D341Med (cell line): ENCODE measurements at places on chromosomes 5 and 9.

DNA sequence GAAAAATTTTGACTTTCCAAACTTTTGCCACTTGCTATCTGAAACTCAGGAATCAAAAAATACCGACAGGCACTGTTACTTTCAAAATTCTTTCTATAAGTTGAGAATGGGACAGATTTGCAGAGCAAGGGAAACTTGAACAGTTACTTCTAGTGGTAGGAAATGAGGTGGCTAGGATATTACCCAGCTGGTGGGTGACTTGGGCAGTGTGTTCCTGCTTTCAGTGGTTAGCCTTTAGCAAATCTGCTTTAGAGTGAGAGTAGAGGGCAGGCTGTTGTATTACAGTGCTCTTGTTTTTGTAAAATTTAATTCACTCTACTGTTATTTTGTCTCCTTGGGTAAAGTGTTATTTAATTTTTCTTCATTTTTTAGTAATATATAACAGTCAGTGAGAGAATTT is 40.2 kb upstream of the ROPN1L start:
- no peak for DNase-seq

- no peak for DNase-seq
Measured at GRCh38 chr9:124001866-124002525, 9.6 kb upstream of the LHX2 start.

DNA sequence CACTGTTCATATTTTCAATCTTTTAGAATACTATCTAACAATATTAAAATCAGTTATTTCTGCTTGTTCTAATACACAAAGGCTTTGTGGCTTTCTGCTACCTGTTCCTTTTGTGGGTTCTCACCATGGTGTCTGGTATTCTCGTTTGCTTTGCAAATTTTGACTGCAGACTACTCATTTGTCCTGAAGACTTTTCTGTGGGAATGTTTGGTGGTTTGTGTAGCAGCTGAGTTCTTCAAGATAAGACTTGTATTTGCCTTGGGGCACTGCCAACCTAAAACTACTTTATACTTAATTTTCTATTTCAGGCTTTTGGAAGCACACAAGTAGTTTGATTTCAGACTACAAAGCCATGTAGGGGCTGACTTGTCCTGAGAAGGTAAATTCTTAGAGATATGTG is 11.1 kb downstream of the IL33 start:
- no peak for DNase-seq

GRCh38 chr5:13211064-13211463 is 733.4 kb downstream of the DNAH5 start:
- DNase-seq: no peak

- no peak for DNase-seq
Measured at GRCh38 chr5:138872841-138873465, 2.2 kb downstream of the LRRTM2 start.

- DNase-seq: no peak
Measured at GRCh38 chr9:83167126-83167525, 104.2 kb upstream of the RASEF start.

DNA sequence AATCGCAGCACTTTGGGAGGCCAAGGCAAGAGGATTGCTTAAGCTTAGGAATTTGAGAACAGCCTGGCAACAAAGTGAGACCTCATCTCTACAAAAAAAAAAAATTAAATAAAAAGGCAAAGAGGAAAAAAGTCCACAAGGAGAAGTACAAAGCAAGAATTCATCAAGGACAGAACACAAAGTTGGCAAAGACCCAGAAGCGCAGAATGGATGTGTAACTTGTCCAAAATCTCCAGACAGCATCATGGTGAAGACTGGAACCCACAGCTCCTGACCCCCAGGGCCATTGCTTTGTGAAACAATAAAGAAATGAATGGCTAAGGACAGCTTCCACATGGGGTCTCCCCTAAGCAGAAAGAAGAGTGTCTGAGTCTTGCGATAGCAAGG is 7.8 kb downstream of the HSD17B3 start:
- DNase-seq: no peak
